Activated naive CD8-positive, alpha-beta T cell treated with anti-CD3 and anti-CD28 coated beads for 36 hours (primary cell): ENCODE measurements at places on chromosomes 4 and X.

DNA sequence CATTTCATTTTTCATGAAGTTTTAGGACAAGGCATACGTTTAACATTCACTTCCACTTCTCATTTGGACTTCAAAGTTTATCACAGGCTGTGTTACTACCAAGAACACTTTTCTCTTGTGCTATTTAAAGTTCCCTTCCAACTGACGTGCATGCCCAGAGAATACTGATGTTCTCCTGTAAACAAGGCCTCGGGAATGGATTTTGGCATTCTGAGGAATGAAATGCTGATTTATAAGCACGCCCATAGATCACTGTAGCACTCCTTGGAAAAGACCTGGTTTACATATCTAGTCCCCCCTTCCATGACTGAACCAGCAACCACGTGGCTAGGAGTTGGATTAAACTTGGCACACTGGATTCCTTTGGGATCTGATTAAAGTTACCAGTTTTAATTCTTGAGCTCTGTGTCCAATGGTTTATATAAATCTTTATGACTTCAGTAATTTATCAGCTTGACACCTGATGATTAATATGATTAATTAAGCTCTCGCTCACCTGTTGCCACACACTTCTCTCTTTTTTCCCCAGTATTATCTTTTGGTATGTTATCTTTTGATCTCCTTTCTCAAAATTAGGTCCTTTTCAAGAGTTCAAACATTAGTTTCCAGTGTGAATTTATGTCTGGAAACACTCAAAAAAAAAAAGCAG, 122.4 kb upstream of the HAND2 start:
- no peak overlapping the region for H3K27ac ChIP-seq
- H3K36me3 ChIP-seq, result no peaks in the 10 kb centered on the region
- H3K4me3 ChIP-seq, result no peak overlapping the region
- no peaks in the 10 kb centered on the region for H3K4me1 ChIP-seq

- H3K4me1 ChIP-seq, result peaks cover 41% of the 10 kb centered on the region
- peaks cover 69% of the 10 kb centered on the region for H3K36me3 ChIP-seq
- peak overlapping the region; percentile 96 for H3K27ac ChIP-seq
- no peak for DNase-seq
- peaks cover 10% of the 10 kb centered on the region for H3K27me3 ChIP-seq
- H3K4me3 ChIP-seq, result peak overlapping the region; percentile 90
Measured at GRCh38 chrX:48918301-48918642, 552 bp downstream of the PIM2 start.

- H3K36me3 ChIP-seq, result peaks cover 11% of the 10 kb centered on the region
- no peaks in the 10 kb centered on the region for H3K27me3 ChIP-seq
- H3K27ac ChIP-seq, result peak overlapping the region; percentile 74
- H3K4me1 ChIP-seq, result peaks cover 56% of the 10 kb centered on the region
Measured at GRCh38 chrX:136619899-136620505, 28.0 kb upstream of the CD40LG start.

GRCh38 chr4:9927341-9928007, 93.8 kb downstream of the SLC2A9 start:
- DNase-seq, result no peak
- no peak overlapping the region for H3K27ac ChIP-seq
- H3K4me3 ChIP-seq, result no peak overlapping the region
- H3K4me1 ChIP-seq, result no peaks in the 10 kb centered on the region
- no peaks in the 10 kb centered on the region for H3K36me3 ChIP-seq

GRCh38 chrX:18983666-18984380, at the start of gene PHKA2:
TSS of gene PHKA2 (minus strand) at chrX:18984114. CDS start at chrX:18983932, 182 bp downstream.
- H3K27me3 ChIP-seq, result no peaks in the 10 kb centered on the region
- H3K36me3 ChIP-seq, result no peaks in the 10 kb centered on the region
- H3K4me3 ChIP-seq, result peak within 1 kb of the TSS; percentile 91
- DNase-seq, result no peak

GRCh38 chr4:158255727-158256324, 45.5 kb downstream of the TMEM144 start:
- H3K27me3 ChIP-seq, result peaks cover 21% of the 10 kb centered on the region
- peaks cover 6% of the 10 kb centered on the region for H3K4me1 ChIP-seq
- no peak overlapping the region for H3K27ac ChIP-seq
- no peaks in the 10 kb centered on the region for H3K36me3 ChIP-seq

DNA sequence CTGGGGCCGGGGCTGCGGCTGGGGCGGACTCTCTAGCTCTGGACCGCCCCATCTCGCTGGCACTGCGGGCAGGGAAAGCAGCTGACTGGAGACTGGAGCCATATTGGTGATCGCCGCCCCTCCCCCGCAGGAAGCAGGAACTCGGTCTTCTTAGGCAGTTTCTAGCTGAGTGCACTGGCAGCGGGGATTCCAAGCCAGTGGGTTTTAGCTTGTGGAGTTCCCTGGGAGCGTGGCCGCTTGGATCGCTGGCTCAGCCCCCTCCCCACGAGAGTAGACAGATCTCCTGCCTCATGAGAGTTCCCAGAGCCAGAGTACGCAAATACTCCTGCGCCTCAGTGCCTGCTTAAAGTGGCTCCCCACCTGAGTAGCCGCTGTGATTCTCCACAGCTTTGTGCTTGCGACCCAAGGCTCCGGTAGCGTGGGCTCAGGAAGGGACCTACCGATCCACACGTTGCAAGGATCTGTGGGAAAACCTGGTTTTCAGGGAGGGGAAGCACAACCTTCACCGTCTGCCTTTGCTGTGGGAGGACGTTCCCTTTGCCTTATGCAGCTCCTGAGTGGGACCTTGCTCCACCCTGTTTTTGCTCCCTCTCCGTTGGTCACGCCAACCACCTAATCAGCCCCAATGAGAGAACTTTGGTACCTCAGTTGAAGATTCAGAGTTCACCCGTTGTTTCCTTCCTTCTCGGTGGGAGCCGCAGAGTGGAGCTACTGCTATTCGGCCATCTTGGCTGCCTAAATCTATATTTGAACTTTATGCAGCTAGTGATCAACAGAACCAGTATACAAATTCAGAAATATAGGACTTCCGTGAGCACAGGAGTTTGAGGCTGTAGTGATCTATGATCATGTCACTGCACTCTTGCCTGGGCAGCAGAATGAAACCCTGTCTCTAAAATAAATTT, 803.9 kb upstream of the PCDH10 start:
- no peaks in the 10 kb centered on the region for H3K36me3 ChIP-seq
- H3K27me3 ChIP-seq, result no peaks in the 10 kb centered on the region
- no peak overlapping the region for H3K27ac ChIP-seq
- no peak for DNase-seq
- no peak overlapping the region for H3K4me3 ChIP-seq
- no peaks in the 10 kb centered on the region for H3K4me1 ChIP-seq

DNA sequence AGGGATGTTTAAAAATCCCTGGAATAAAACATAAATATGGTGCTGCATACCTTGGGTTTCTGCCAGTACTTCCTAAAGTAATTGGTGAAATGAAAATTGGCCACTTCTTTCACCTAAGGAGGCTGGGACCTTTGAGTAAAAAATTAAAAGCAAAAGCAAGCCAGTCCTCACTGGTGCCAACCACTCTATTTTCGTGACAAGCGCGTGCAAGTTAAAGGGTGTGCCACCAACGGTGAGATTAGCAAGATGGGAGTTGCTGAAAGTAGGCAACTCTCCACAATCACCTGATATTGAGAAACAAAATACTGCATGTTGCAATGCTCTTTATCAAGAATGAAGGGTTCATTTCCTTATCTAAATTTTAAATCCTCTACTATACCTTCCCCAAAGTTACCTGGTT, 19.7 kb upstream of the RTL9 start:
- peaks cover 7% of the 10 kb centered on the region for H3K27me3 ChIP-seq
- H3K4me3 ChIP-seq, result no peak overlapping the region
- H3K36me3 ChIP-seq, result no peaks in the 10 kb centered on the region
- H3K27ac ChIP-seq, result no peak overlapping the region
- peaks cover 9% of the 10 kb centered on the region for H3K4me1 ChIP-seq
- no peak for DNase-seq

DNA sequence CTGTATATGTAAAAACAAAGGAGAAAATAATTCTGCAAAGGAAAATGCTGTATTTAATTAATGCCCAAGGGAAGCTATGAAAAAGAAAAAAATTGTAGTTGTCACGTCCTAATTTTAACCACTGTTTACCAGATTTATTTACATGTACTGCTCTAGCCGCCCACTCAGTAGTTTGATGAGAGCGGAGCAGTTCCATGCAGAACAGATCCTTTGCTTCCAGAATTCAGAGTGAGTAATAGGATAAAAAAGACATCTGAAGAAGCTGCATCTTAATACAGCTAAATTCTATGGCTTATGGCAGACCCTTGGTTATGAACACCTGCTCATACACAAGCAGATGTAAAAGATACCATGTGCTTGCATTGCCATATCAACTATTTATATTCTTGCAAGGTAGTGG, 287.0 kb downstream of the GASK1B start:
- no peaks in the 10 kb centered on the region for H3K36me3 ChIP-seq
- DNase-seq, result no peak
- H3K4me3 ChIP-seq, result no peak overlapping the region
- no peaks in the 10 kb centered on the region for H3K27me3 ChIP-seq
- no peaks in the 10 kb centered on the region for H3K4me1 ChIP-seq
- H3K27ac ChIP-seq, result no peak overlapping the region

DNA sequence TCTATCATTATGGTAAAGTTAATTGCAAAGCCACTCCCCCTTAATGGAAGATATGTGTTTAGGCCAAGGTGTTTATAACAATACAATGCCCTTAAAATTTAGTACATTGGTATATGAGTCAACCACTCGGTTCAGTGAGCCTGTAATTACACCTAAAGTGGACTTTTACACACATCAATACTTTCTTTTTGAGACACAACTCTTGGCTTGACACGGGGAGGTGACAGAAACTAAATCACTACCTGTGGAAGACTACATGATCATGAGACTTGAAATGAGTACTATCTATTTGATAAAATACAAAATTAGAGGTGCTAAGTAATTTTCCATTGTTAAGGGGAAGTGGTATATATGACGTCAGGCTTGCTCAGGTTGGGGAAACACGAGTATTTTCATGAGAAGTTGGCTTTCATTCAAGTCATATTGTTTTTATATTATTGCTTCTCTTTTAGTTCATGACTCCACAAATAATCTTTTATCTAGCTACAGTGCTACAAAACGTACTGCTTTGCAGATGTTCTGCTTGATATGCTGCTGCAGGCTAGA, 918.3 kb downstream of the ARAP2 start:
- no peaks in the 10 kb centered on the region for H3K4me1 ChIP-seq
- no peak for DNase-seq
- no peaks in the 10 kb centered on the region for H3K27me3 ChIP-seq
- H3K4me3 ChIP-seq, result no peak overlapping the region
- H3K36me3 ChIP-seq, result no peaks in the 10 kb centered on the region

- DNase-seq, result no peak
- H3K27me3 ChIP-seq, result no peaks in the 10 kb centered on the region
- peaks cover 7% of the 10 kb centered on the region for H3K36me3 ChIP-seq
- no peak overlapping the region for H3K4me3 ChIP-seq
- H3K27ac ChIP-seq, result no peak overlapping the region
- H3K4me1 ChIP-seq, result peaks cover 30% of the 10 kb centered on the region
Measured at GRCh38 chrX:39888730-39889129, 209.0 kb downstream of the BCOR start.

DNA sequence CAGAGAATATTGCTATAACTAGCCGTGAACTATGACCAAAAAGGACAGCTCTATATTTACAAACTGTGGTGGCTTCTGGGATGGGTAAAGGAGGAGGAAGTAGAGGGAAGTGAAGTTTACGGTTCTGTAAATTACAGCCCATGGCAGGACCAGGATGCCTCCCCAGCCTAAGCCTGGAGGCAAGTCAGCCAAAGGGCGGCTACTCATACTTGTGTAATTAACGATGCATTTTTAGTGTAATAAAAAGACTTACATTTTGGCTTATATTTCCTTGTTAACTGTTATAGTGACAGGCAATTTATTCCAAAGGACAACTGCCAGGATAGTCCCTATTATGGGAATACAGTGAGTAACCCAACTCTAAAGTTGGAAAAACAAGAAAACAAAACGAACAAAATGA, 139.9 kb upstream of the OTUD4 start:
- H3K4me1 ChIP-seq, result no peaks in the 10 kb centered on the region
- DNase-seq, result no peak
- H3K4me3 ChIP-seq, result no peak overlapping the region
- no peak overlapping the region for H3K27ac ChIP-seq
- H3K36me3 ChIP-seq, result no peaks in the 10 kb centered on the region

DNA sequence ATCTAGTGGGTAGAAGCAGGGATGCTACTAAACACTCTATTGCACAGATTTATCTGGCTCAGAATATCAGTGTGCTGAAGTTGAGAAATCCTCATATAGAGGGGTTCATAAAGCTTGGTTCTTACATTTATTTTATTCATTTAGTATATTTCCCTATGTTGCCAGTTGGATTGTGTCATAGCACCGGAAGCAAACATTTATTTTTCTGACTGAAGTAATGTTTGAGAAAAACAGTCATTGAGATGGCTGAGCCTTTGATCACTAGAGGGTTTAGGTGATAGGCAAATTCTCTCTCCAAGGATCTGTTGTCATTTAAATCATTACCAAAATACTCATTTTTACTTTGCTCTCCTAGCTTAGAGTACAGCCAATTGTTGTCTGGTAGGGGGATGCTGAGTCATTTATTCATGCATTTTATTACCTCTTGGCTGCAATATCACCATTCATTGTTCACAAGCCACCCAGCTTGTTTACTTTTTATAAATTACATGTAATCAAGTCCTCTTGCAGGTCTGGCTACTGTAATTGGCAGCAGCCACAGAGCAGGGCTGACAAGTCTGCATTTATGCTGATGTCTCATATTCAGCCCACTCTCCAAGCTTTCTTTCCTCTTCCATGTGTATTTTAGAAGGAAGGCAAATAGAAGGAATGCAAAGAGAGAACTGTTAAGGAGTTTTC, 15.2 kb downstream of the GAB1 start:
- no peaks in the 10 kb centered on the region for H3K36me3 ChIP-seq
- no peak overlapping the region for H3K4me3 ChIP-seq
- H3K27me3 ChIP-seq, result peaks cover 7% of the 10 kb centered on the region
- no peak overlapping the region for H3K27ac ChIP-seq

- no peak overlapping the region for H3K4me3 ChIP-seq
- H3K27me3 ChIP-seq, result no peaks in the 10 kb centered on the region
- no peak for DNase-seq
- no peaks in the 10 kb centered on the region for H3K36me3 ChIP-seq
Measured at GRCh38 chr4:1572964-1573720, 111.0 kb downstream of the FAM53A start.

DNA sequence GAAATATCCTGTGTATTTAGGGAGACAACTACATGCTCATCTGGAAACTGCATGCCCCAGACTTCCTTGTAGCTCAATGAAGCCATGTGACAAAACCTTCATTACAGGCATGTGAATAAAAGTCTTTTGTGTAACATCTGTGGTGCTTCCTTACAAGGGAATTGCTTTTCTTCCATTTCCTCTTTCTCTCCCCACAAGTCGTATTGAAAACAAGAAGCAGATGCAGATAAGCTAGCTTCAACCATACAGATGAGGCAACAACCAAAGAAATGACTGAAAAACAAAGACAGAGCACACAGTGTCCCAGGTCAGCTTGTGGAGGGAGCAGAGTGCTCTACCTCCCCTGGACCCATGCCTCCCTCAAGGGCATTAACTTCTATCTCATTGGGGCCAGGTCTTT, 115.8 kb upstream of the INPP4B start:
- H3K27me3 ChIP-seq, result peaks cover 7% of the 10 kb centered on the region
- H3K4me3 ChIP-seq, result no peak overlapping the region
- DNase-seq, result no peak
